ENCODE measurements at places on chromosomes 6 and 20.

DNA sequence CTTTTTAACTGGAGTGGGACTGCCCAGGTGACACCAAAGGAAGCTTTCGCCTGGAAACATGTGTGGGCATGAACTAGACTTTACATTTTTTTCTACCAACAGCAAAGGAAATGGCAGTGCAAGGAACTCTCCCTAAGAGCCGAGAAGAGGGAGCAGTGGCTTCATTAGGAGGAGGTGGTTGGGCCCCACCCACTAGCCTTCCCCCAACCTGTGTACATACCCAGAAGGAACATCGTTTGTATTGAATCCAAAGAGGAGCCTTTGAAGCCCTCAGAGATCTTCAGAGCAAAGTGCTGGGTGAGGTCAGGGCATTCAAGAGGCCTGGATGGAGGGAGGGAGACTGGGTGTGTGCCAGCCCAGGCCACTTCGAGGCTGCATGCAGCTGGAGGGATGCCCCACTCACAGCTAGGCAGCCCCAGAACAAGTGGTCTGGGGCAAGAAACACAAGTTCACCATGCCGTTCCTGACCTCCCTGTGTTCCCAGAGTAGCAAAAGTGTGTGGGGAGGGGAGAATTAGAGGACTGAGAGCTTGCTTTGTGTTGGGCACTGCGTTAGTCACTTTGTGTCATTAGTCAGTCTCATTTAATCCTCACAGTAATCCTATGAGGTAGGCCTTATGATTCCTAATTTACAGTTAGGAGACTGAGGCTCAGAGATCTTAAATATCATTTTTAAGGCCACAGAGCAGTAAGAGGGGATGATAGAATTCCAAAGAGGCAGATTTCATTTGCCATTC is 191.6 kb upstream of the SUPT3H start:
- DNase-seq: no peak

GRCh38 chr20:41047975-41048305 is 19.3 kb downstream of the TOP1 start:
- DNase-seq: no peak

GRCh38 chr20:59948212-59948611 is 8.0 kb downstream of the FAM217B start:
- no peak for DNase-seq

DNA sequence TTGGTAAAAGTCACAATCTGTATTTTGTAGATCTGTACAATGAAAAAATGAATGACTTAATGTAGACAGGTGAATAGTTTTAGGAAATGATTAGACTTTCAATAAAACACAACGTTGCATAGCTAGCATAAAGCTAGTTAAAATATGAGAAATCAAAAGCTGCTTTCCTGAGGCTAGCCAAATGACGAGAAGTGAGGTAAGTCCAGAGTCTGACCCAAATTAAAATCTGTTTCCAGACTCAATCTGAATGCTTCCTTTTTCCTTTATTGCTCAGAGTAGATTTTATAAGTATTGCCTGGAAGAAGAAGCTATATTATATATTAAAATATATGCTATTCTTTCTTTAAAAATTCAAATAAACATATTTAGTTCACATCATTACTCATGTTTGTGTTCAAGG is 615.4 kb downstream of the CD109 start:
- no peak for DNase-seq

- no peak for DNase-seq
Observed at GRCh38 chr6:163182696-163183095, 231.8 kb upstream of the QKI start.

DNA sequence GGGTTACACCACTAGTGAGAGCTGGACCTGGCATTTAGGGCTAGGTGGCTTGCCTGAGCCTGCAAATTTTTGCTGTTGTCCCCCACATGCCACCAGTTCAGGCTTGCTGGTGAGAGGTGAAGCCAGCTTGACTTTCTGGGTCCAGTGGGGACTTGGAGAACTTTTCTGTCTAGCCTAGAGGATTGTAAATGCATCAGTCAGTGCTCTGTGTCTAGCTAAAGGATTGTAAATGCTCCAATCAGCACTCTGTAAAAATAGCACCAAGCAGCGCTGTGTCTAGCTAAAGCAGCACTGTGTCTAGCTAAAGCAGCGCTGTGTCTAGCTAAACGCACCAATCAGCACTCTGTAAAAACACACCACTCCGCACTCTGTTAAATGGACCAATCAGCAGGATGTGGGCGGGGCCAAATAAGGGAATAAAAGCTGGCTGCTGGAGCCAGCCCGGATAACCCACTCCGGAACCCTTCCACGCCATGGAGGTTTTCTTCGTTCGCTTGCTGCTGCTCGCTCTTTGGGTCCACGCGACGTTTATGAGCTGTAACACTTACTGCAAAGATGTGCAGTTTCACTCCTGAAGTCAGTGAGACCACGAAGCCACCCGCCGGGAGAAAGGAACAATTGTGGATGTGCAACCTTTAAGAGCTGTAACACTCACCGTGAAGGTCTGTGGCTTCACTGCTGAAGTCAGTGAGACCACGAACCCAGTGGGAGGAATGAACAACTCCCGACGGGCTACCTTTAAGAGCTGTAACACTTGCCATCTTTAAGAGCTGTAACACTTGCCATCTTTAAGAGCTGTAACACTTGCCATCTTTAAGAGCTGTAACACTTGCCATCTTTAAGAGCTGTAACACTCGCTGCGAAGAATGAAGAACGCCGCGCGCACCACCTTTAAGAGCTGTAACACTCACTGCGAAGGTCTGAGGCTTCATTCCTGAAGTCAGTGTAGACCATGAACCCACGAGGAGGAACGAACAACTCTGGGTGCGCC is 27.3 kb downstream of the GMPR start:
- no peak for DNase-seq
